ENCODE measurements at places on chromosomes 7 and 10. TPM values are rescaled to one million over a fixed set of nuclear protein-coding genes. Genes with fewer than 3 reads are reported as not detected.

Gene CYP26C1
- 0.48 TPM for polyA plus RNA-seq

Gene ITPRID1
- not detected for polyA plus RNA-seq

Gene NODAL
- not detected for polyA plus RNA-seq

Gene SFRP4
- 21.0 TPM for polyA plus RNA-seq

Gene NPTX2
- polyA plus RNA-seq, result 18.6 TPM

Gene P4HA1
- polyA plus RNA-seq, result 34.7 TPM

Gene RAPGEF5
- 8.8 TPM for polyA plus RNA-seq
